ENCODE measurements at places on chromosomes 16 and 17. TPM values are rescaled to one million over a fixed set of nuclear protein-coding genes. Genes with fewer than 3 reads are reported as not detected.
A peak's percentile ranks its signal among the peaks of the same experiment; 100 is the strongest.

GRCh38 chr16:11576427-11577289 is 10.1 kb downstream of the LITAF start:
- H3K36me3 ChIP-seq = no peaks in the 10 kb centered on the region
- no peaks in the 10 kb centered on the region for H3K27me3 ChIP-seq
- H3K27ac ChIP-seq = no peak overlapping the region
- peak; percentile 75 for DNase-seq
- peaks cover 4% of the 10 kb centered on the region for H3K4me1 ChIP-seq
- H3K4me3 ChIP-seq = no peak overlapping the region

GRCh38 chr17:80107231-80108021 is 6.0 kb downstream of the GAA start:
- no peaks in the 10 kb centered on the region for H3K36me3 ChIP-seq
- H3K4me1 ChIP-seq = peaks cover 18% of the 10 kb centered on the region
- peaks cover 3% of the 10 kb centered on the region for H3K27me3 ChIP-seq
- no peak for DNase-seq
- H3K27ac ChIP-seq = no peak overlapping the region

GRCh38 chr16:57690782-57691471 is 3.7 kb upstream of the DRC7 start:
- no peak overlapping the region for H3K4me3 ChIP-seq
- H3K27ac ChIP-seq = no peak overlapping the region
- DNase-seq = no peak
- peaks cover 5% of the 10 kb centered on the region for H3K4me1 ChIP-seq

- H3K27ac ChIP-seq = no peak overlapping the region
- no peaks in the 10 kb centered on the region for H3K36me3 ChIP-seq
- peaks cover 3% of the 10 kb centered on the region for H3K27me3 ChIP-seq
- no peak for DNase-seq
- H3K4me1 ChIP-seq = peaks cover 22% of the 10 kb centered on the region
These were observed 77.2 kb downstream of the NT5M start for GRCh38 chr17:17380145-17380925.

GRCh38 chr16:87352818-87353217 is 30.8 kb downstream of the FBXO31 start:
- no peak overlapping the region for H3K27ac ChIP-seq
- no peak for DNase-seq
- H3K36me3 ChIP-seq = peaks cover 28% of the 10 kb centered on the region
- no peak overlapping the region for H3K4me3 ChIP-seq

GRCh38 chr17:39808409-39808997 is 55.6 kb downstream of the IKZF3 start:
- H3K27me3 ChIP-seq = peaks cover 11% of the 10 kb centered on the region
- no peak for DNase-seq
- H3K4me1 ChIP-seq = no peaks in the 10 kb centered on the region
- no peak overlapping the region for H3K27ac ChIP-seq
- H3K36me3 ChIP-seq = no peaks in the 10 kb centered on the region

DNA sequence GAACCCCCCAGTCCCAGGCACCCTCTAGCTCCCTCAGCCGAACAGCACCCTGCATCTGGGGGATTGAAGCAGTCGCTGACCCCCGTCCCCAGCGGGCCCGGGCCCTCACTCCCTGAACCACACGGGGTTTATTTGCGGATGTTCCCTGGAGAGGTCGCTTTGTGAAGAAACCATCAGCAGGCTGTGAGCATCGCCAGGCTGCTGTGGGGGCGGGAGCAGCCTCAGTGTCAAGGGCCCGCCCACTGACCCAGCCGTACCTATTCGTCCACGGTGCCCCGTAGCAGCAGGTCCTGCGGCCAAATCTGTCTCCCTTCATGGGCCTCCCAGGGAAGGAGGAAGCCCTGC is 6.4 kb upstream of the RAB40C start:
- peaks cover 41% of the 10 kb centered on the region for H3K4me1 ChIP-seq
- H3K36me3 ChIP-seq = peaks cover 10% of the 10 kb centered on the region
- H3K27me3 ChIP-seq = peaks cover 4% of the 10 kb centered on the region
- H3K27ac ChIP-seq = no peak overlapping the region

DNA sequence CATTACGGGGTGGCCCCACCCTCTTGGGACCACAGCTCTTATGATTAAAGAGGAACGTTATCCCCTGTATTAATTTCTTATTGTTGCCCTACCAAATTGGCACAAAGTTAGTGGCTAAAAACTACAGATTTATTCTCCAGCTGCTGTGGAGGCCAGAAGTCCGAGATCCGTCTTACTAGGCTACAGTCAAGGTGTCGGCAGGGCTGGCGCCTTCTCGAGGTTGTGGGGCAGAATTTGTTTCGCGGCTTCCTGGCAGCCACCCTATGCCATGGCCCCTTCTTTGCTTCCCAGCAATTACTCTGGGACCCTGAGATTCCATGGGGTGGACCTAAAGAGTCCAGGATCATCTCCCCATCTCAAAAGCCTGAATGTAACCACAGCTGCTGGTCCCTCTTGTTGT is 263.4 kb downstream of the CPPED1 start:
- H3K27ac ChIP-seq = no peak overlapping the region
- no peak overlapping the region for H3K4me3 ChIP-seq
- H3K4me1 ChIP-seq = peaks cover 11% of the 10 kb centered on the region
- no peaks in the 10 kb centered on the region for H3K27me3 ChIP-seq
- no peak for DNase-seq

DNA sequence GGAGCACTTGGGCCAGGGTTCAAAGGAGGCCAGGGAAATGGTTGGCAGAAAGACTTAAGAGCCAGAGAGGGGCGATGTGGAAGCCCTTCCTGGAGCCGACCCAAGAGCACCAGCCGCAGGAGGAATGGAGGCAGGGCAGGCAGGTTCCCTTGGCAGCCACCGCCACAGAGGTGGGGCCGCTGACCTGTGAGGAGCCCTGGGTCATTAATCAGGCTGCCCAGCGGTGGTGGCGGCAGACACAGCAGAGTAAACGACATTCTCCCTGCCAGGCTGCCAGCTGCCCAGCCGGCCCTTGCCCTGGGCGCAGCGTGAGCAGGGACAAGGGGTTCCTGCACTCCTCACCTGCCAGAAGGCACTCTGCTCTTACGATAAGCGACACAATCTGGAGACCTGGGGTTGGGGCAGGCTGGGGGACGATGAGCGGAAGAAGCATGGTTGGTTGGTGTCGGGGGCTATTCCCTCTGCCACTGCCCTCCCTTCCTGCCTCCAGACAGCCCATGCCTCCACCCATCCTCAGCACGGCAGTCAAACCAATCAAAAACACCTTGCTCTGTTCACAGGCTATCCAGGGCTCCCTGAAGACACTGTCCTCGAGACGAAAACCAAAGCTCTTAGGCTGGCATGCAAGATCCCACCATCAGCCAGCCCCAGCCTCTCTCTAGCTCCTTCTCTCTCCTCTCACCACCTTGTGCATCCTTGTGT is 40.9 kb downstream of the PLXDC1 start:
- DNase-seq = no peak
- H3K27ac ChIP-seq = no peak overlapping the region
- no peak overlapping the region for H3K4me3 ChIP-seq
- peaks cover 8% of the 10 kb centered on the region for H3K27me3 ChIP-seq

GRCh38 chr16:12486386-12486785 is 317.3 kb downstream of the CPPED1 start:
- H3K36me3 ChIP-seq = peaks cover 2% of the 10 kb centered on the region
- H3K27ac ChIP-seq = no peak overlapping the region
- H3K27me3 ChIP-seq = no peaks in the 10 kb centered on the region

- no peak overlapping the region for H3K4me3 ChIP-seq
- no peaks in the 10 kb centered on the region for H3K36me3 ChIP-seq
- H3K4me1 ChIP-seq = peaks cover 2% of the 10 kb centered on the region
- no peak for DNase-seq
These were observed 266.1 kb upstream of the DYNLRB2 start for GRCh38 chr16:80274576-80275191.

GRCh38 chr17:16052486-16052885 is 52.9 kb downstream of the TTC19 start:
- no peaks in the 10 kb centered on the region for H3K4me1 ChIP-seq
- H3K27me3 ChIP-seq = no peaks in the 10 kb centered on the region
- H3K27ac ChIP-seq = no peak overlapping the region
- H3K4me3 ChIP-seq = no peak overlapping the region

GCGR gene
- total RNA-seq = not detected

MYH13 gene
- total RNA-seq = 0.31 TPM

CD300A gene
- total RNA-seq = 2.5 TPM

CCL11 gene
- total RNA-seq = 0.09 TPM

ORAI3 gene
- total RNA-seq = 11.8 TPM

OR1A1 gene
- not detected for total RNA-seq

CA10 gene
- 3.3 TPM for total RNA-seq

ACAP1 gene
- total RNA-seq = 12.1 TPM

TBC1D3 gene
- total RNA-seq = not detected
